Urothelium cell line (cell line): ENCODE measurements at places on chromosomes 11 and 22.

DNA sequence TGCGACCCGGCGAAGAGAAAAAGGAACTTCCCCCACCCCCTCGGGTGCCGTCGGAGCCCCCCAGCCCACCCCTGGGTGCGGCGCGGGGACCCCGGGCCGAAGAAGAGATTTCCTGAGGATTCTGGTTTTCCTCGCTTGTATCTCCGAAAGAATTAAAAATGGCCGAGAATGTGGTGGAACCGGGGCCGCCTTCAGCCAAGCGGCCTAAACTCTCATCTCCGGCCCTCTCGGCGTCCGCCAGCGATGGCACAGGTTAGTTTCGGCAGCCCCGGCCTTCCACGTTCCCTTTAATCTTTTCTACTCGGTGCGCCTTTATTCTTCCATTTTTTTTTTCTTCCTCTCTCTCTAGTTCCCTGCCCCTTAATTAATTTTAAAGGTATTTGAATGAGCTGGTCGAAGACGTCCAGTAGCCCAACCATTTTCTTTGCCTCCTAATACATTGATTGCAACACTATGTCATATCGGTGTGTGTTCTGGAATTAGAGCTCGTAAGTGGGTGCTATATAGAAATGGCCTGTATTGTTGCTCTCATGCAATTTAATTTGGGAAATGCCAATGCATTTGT lies 537 bp downstream of the EP300 start:
- peak; percentile 33 for DNase-seq

DNA sequence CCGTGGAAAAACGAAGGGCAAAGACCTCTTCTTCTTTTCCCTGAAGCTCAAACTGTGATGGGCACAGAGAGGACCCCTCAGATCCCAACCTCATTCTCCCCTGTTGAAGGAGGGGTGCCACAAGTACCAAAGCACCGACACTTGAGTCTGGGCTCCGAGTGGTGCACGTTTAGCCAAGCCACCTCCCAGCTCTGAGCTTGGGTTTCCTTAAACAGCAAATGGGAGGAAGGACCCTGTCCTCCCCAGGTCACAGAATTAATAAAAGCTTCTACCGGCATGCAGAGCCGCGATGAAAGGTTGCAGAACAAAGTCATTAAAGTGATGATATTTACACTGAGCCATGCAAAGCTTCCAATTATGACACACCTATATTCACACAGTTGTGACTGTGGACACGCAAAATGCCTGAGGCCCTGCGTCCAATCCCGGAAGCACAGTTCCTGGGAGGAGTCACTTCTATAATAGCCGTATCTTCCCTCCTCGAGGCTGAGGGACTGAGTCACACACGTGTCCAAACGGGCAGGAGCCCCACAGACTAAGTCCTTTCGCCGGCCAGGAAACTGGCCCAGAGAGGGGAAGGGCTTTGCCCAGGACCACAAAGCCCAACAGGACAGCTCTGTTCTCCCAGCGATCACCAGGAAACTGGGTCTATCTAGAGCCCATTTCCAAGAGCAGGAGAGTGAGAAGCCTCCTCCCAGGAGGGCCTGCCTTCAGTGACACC lies 922 bp upstream of the CSNK1E start:
- peak; percentile 92 for DNase-seq

- DNase-seq = no peak
Observed at GRCh38 chr11:3213659-3214419, 4.8 kb downstream of the MRGPRG start.

GRCh38 chr11:95698676-95699557 lies 90.7 kb downstream of the FAM76B start:
- DNase-seq = no peak

DNA sequence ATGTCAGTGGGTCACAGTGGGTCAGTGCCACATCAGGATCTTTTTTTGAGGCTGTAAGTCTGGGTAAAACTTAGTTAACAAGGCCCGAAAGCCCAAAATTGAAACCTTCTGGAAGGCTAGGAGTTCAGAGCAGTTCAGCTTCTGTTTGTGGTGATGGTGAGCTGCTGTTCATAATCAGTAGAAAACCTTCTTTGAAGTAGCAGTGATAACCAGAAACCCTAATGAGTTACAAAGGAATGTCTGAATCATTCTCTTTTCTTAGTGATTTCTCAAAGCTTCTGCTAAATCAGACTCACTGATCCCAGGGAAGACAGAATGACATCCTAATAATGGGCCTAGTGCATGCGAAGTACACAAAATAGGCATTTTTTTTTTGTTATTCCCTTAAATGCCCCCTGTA lies 124.7 kb downstream of the PARVA start:
- DNase-seq = no peak

DNA sequence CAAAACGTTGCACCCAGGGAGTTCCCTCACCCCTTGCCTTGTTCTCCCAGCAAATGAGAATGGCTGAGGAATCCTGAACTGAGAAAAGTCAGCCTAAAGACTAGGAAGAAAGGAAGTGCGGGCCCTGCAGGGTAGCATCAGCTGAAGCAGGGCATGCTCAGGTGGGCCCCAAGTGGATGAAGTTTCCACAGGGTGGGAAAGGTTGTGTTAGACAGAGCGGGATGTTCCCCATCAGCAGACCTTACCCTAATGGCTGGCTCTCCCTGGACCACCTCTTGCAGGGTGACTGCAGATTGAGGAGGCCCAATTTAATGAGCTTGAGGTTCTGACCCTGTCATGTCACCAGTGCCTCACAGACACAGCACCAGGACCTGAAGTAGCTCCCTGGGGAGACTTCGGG lies 81.5 kb upstream of the MYOD1 start:
- no peak for DNase-seq

- DNase-seq = no peak
Observed at GRCh38 chr22:29917052-29917902, 34.3 kb downstream of the MTMR3 start.

- DNase-seq = peak; percentile 17
Observed at GRCh38 chr11:18203723-18204122, 31.1 kb downstream of the MRGPRX4 start.

DNA sequence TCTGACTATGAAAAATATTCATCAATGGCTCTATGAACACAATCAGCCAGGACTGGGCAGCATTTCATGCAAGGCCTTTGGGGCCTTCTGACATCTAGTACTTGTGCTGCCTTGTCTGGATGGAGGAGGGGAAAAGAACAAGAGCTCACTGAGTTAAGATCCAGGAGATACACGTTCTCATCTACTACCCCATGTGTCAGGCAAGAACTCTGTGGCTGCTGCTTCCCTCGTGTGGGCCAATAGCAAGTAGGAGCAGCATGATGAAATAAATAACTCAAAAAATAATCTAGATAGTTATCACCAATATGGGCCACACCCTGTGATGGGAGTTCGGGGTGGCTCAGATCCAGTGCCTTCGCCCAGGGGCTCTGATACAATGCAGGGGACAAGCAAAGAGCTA lies 7.3 kb downstream of the KCNE3 start:
- no peak for DNase-seq

DNA sequence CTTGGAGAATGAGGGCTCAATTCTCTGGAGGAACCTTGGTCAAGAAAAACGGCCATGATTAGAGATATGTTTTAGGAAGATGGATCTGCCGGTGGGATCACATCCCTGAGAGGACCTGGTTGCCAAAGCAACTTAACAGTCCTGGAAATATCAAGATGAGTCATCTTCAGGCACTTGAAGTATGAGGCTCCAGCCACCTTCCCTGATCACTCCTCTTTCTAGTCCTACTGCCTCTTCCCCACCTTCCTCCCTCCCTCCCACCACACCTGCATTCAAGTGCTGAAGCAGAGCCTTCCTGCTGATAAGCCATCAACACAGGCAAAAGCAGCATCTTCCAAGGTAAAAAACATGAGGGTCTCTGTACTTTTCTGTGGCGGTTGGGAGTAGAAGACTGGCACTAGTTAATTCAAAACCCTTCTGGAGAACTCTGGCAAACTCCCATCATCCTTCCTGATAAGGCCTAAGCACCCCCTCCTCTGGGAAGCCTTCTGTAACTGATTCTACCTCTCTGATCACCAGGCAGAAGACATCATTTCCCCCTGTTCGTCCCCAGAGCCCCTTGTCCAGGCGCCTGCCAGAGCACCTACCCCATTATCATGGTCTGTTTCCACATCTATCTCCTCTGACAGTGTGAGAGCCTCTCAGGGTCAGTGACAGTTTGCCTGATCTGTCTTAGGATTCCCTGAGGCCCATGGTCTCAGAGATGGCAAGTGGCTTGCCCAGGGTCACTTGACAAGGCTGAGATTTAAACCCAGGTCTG lies 79.8 kb downstream of the CLPB start:
- DNase-seq = peak; percentile 63

DNA sequence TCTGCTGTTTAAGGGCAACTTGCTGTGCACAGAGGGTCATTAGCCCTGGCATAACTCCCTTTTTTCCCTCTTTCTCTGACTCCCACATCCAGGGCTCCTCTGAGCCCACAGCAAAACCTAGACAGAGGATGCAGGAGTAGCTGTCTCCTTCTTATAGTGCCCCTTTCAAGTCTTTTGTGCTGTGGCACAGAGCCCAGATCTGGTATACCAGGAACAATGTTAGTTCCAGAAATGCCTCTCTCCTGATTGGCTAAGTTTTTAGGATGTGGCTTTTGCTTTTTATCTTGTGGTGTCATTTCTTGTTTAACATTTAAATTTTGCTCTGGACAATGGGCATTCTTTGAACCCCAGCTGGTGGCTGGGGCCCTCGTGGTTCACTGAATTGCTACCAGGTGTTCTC lies 25.6 kb upstream of the RRM1 start:
- DNase-seq = no peak

DNA sequence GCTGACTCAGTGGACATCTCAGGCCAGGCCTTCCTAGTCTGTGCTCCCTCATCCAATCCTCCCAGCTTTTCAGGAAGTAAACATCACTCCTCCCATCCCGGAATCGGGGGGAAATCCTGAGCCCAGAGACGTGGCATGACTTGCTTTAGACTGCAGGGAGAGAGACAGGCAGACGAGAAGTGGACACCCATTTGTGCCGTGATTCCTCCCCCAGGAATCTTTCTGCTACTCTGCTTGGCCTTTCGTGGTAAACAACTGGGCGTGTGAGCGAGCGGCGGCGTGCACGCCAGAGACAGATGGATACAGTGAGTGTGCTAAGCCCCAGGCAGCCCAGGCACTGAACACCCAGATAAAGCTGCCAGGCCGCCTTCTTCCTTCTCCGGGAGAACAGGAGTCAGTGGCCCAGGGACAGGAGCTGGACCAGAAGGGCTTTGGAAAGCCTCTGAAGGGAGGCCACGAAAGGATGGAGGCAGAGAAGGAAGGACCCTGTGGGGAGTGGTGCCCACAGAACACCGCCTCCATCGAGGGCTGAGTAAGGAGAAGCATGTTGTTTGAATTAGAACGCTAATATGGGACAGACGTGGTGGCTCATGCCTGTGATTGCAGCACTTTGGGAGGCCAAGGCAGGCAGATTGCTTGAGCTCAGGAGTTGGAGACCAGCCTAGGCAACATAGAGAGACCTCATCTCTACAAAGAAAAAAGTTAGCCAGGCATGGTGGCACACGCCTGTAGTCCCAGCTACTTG lies 53.0 kb upstream of the PRR5 start:
- DNase-seq = no peak
